ENCODE measurements at places on chromosomes 2 and 18.

DNA sequence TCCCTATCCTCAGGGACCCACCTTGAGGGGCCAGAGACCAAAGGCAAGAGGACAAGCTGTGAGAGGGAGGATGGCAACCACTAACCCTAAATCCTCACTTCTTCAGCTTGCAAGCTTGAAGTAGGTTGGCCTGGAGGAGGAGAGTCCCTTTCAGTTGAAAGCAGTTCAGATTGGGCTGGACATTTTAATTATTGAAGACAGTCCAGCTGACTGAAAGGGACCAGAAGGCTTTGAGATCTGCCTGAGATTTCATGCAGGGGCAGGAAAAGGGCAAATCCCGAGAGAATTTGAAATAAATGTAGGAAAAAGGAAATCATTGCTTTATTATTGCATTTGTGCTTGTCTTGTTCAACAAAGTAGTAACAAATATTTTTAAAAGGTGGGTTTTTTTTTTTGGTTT, 118.9 kb upstream of the STON1 start:
- DNase-seq: no peak

DNA sequence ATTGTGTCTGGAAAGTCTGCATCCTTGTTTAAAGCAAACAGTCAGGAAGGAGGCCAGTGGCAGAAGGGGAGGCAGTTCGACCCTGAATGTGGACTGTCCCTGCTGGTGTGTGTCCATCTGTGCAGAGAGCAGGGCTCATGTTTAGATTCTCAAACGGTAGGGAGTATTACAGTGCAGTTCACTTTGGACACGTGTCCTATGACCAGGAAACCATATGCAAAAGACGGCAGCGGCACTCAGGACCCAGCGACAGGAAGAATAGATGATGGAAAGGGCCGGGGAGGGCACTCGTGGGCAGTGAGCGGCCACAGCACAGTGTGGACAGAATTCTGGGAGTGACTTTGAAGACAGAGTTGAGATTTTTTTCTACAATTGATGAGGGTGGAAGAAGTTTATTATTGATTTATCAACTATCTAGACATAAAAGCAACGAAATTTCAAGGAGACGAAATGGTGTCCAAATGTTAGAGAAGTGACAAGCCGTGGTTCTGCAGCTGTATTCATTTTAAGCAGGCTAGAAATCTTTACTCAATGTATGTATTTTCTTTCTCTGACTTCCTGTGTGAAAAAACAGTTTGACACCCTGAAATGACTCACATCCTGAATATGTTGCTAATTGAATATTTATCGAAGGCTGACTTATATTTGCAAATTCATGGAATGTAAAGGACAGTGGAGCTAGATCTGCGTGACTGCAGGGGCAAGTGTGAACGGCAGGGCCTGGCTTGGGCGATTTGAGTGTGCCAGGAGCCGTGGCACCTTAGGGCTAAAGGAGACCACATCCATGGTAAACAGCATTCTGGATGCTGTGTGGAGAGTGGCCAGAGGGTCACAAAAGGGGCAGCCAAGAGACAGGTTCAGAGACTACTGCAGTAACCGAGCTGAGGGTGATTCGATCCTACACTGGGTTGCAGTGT, 214.2 kb downstream of the PTGR3 start:
- peak; percentile 42 for DNase-seq

DNA sequence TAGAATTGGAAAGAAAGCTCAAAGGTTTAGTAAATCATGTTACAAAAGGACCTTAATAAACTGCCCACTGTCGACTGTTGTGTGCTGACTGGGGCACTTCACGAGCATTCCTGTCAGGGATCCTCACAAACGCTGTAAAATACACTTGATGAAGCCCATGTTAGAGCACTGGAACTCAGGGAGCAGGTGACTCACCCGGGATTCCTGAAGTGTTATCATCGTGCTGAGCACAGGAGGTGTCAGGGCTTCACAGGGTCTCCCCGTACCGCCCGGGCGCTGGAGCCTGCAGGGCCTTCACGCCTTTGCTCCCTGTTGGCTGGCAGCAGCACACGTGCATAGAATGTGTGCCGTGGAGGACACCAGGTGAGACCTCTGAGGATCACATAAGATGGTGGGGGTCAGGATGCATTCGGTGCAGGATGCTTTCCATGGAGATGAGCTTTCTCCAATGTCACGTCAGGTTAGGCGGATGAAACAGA, 187.3 kb downstream of the SNTG2 start:
- DNase-seq: no peak

DNA sequence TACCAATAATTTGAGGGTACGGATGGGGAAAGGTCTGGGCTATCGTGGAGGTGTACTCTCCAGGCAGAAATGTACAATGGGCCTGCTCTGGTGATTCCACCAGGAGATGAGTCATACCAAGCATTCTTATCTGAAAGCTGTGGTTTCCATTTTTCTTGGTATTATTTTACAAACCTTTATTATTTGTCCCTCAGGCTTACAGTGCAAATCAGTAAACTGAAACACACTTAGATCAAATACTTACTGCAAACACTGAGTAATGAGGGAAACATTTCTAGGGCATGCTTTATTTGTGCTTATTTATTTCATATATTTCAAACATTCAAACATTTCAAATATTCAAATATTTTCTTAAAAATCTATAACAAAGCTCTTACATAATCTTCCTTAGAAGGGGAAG, 319.8 kb downstream of the RND3 start:
- peak; percentile 75 for DNase-seq

DNA sequence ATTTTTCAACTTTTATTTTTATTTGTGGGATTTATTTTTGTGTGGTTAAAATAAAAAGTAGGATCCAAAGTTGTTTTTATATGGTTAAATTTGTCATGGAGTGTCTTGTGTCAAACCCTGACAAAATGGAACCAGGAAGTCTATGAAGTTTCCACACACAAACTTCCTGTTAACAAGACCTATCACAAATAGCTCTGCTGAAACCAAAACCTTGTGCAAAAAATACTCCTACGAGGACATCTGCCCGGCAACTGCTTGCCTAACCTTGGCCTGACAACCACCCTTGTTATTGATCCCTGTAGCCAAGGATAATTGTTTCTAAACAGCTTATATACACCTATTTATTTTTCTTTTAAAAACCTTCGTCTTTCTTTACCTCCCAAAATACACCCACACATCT, 389.6 kb downstream of the TRIB2 start:
- no peak for DNase-seq

GRCh38 chr2:197599285-197599965, 76.0 kb downstream of the RFTN2 start:
- peak; percentile 38 for DNase-seq

DNA sequence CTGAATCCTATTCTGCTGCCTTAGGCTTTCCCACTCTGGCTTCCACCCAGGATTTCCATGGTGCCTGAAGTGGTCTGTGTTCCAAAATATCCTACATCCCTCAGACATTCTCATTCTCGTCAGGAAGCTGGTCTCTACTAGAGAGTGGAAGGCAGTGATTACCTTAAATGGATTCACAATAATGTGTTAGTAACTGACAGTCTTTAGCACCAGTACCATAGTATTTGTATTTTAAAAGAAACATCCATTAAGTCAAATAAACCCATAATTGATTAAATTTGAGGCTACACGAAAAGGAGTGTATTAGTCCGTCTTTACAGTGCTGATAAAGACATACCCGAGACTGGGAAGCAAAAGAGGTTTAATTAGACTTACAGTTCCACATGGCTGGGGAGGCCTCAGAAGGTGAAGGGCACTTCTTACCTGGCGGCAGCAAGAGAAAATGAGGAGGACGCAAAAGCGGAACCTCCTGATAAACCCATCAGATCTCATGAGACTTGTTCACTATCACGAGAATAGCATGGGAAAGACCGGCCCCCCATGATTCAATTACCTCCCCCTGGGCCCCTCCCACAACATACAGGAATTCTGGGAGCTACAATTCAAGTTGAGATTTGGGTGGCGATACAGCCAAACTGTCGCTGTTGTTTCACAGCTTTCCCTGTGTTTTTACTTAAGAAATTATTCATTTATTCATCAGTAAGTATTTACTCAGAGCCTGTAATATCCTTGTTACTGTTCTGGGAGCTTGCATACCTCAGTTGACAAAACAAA, 306.5 kb downstream of the STK39 start:
- no peak for DNase-seq

- DNase-seq: no peak
Observed at GRCh38 chr2:202161151-202161835, 77.1 kb downstream of the SUMO1 start.

DNA sequence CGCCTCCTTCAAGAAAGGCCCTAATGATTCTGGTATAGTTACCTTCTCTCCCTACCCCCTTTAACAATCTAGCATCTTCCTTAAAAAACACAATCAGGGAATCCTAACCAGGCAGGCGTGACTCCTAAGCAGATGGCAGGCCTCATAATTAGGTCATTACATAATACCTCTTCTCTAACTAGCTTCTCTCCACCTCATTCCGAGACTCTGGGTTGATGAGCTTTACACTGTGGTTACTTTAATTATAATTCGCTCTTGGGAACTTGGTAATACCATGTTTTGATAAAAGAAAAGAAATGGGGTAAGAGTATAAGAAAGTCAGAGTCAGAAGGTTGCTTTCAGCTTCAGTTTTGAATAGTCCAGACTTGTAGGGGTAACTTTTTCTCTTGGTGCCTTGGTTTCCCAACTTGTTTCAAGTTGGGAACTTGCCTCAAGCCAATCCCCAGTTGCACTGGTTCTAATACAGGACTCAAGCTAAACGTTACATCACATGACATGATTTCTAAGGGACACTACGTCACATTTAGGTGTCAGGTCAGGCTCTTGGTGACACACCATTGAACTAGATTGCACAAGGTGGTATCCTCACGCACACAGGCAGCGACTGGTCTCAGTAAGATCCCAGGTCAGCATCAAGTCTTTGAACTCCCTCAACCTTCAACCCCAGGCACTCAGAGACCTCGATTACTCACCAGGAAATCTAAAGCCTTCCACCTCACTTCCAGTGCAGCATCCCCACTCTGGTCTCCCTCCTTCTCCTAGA, 59.2 kb downstream of the AAK1 start:
- DNase-seq: no peak

DNA sequence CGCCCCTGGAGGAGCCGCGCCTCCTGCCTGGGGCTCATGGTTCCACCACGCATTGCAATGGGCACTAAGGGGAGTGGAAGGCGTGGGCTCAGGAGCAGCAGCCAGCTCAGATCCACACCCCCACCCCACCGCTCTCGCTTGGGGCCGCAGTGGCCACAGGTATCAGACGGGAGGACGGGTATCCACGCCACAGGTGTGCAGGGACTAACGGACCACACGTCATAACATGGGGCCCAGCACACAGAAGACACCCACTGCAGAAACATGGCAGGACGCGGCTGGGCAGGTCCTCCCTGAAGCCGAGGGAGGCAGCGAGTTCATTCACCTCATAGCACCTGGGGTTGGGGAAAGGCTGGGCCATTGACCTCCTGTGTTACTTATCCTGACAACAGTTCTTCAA, 13.0 kb downstream of the HDAC4 start:
- DNase-seq: no peak

- no peak for DNase-seq
Observed at GRCh38 chr2:136020831-136021230, 35.4 kb upstream of the DARS1 start.

- no peak for DNase-seq
Observed at GRCh38 chr2:123532994-123533393, 492.1 kb upstream of the CNTNAP5 start.

- no peak for DNase-seq
Observed at GRCh38 chr2:202491514-202491913, 115.4 kb downstream of the BMPR2 start.

- DNase-seq: no peak
Observed at GRCh38 chr18:79403723-79404566, 8.2 kb downstream of the NFATC1 start.

DNA sequence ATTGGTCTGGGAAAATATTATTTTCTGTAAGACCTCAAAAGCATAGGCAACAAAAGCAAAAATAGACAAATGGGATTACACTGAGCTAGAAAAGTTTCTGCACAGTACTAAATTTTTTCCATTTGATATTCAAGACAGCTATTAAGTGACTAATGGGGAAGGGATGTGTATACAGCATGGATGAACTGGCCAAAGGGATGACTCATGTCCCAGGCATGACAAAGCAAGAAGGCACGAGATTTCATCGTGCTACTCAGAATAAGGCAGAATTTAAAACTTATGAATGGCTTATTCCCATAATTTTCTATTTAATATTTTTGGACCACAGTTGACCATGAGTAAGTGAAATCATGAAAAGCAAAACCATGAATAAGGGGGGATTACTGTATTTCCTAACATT, 1250.1 kb upstream of the GYPC start:
- peak; percentile 82 for DNase-seq

- DNase-seq: peak; percentile 81
Observed at GRCh38 chr2:10285556-10286198, 17.0 kb upstream of the HPCAL1 start.

DNA sequence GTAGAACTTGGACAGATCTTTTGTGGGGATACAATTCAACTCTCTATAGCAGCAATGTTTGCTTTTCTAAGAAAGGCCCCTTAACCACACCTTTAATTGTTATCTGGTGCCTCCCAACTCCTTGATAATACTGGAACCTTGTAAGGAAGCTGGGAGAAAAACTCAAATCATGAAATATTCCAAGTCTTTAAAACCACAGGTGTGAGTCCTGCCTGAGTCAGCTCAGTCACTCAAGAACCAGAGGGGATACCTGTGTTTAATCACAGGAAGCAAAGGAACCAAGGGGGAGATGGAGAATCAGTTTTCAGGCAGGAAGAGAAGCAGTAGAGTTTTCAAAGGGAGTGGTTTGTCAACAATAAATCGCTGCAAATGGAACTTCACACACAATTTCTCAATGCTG, 159.9 kb downstream of the LAMA3 start:
- no peak for DNase-seq

DNA sequence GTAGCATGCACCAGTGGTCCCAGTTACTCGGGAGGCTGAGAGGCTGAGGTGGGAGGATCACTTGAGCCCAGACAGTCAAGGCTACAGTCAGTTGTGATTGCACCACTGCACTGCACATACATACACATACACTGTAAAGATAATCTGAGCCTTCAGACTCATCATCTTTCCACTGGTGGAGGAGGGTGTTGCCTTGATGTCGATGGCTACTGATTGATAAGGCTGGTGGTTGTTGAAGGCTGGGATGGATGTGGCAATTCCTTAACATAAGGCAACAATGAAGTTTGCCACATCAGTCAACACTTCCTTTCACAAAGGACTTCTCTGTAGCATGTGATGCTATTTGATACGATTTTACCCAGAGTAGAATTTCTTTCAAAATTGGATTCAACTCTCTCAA, 118.8 kb downstream of the IKZF2 start:
- no peak for DNase-seq

DNA sequence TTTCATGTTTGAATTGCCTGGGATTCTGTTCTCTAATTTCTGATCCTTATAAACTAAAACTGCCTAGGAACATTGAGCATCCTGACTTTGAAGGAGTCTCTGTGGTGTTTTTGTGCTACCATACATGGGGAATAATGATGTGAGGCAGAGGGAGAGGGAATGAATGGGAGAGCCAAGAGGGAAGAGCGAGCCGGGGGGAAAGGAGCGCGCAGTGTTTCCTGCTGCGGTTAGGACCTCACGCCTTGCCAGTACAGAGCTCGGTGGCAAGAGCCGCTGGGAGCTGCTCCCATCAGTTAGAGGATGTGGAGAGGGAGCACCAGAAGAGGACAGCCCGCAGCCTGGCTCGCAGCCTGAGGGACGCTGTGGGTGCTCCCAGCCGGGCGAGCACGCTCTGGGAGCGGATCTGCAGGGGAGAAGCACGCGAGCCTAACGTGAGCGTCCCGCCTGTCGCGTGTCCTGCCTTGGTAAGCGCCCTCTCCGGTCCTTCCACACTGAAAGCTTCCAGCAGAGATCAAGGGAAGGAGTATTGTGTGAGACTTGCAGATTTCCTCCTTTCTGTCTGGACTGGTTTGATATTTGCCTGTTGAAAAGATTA, 114.7 kb downstream of the FAM210A start:
- peak; percentile 30 for DNase-seq

Measured in EL (cell line).